Activated naive CD8-positive, alpha-beta T cell treated with anti-CD3 and anti-CD28 coated beads, Interleukin-2, amount 10 ng/mL, durations not matched to agents 7 days and 5 days (primary cell): ENCODE measurements at places on chromosomes 12 and 14. TPM values are rescaled to one million over a fixed set of nuclear protein-coding genes. Genes with fewer than 3 reads are reported as not detected.

The SBNO1 gene
- 40.7 TPM for total RNA-seq

- no peak for DNase-seq
Observed at GRCh38 chr12:93461503-93461902, 5.8 kb upstream of the MRPL42 start.

- DNase-seq = no peak
Observed at GRCh38 chr12:68884251-68884650, 48.7 kb downstream of the CPM start.

DNA sequence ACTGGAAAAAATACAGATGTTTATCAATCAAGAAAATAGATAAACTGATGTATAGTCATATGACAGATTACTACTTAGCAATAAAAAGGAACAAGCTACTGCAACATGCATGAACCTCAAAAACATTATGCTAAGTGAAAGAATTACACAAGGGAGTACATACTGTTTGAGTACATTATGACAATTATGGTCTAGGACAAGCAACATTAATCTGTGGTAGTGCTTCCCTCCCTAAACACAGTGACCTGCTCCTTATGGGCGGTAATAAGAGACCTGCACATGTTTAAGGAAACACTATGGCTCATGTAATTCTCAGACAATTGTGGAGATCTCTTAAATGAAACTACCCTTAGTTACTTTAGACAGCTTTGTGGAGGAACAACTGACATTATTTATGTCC lies 421.2 kb upstream of the FBXO33 start:
- no peak for DNase-seq

GRCh38 chr12:75650100-75650499 lies 138.7 kb upstream of the KRR1 start:
- no peak for DNase-seq

The GLIPR1L2 gene
- total RNA-seq = 0.28 TPM

DNA sequence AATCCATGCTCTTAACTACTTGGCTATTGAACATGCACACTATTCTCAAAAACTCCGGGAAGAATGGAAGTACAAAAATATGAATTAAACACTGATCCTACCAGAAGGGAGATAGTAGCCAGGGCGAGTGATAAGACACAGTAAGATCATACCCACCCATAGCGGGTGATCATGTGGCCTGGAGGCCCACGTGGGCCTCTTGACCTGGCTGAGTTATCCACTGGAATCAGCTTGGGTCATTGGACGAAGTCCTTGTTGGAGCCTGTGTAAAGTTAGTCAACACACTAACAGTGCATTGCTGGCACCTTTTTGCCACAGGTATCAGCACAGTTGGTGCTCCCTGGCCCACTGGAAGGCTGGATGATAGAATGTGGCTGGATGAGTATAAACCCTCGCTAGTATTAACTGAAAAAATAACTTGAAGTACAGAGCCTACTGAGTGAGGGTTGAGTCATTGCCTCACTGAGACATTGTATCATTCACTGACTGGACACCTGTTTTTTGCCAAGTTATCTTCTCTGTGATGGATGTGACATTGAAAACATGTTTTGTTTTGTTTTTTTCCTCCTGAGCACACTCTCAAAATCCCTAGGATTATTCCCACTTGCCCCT lies 149.2 kb upstream of the FUT8 start:
- DNase-seq = no peak

- DNase-seq = no peak
Observed at GRCh38 chr12:52147367-52147963, 44.3 kb downstream of the KRT80 start.

- DNase-seq = no peak
Observed at GRCh38 chr14:88264116-88264515, 59.0 kb downstream of the KCNK10 start.

The CCDC38 gene
- total RNA-seq = not detected

The ADGRD1 gene
- not detected for total RNA-seq

The FITM1 gene
- 1.7 TPM for total RNA-seq

The KRT8 gene
- 0.20 TPM for total RNA-seq

The CLEC7A gene
- total RNA-seq = 0.48 TPM

DNA sequence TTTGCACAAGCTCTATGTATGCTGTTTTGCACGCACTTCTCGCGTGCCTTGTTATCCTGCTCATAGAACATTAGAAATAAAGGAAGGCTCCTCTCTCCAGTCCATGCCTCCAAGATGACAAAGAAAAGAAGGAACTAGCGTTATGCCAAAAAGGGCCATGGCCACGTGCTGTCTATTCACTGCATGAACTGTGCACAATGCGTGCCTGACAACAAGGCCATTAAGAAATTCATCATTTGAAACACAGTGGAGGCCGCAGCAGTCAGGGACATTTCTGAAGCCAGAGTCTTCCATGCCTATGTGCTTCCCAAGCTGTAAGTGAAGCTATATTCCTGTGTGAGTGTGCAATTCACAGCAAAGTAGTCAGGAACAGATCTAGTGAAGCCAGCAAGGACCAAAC lies 22.2 kb upstream of the PRMT8 start:
- DNase-seq = no peak

- no peak for DNase-seq
Observed at GRCh38 chr14:22047115-22047514, 373.5 kb upstream of the OR4E1 start.

The RERG gene
- not detected for total RNA-seq

The FOXA1 gene
- total RNA-seq = not detected

- DNase-seq = no peak
Observed at GRCh38 chr12:16358878-16359277, 11.4 kb downstream of the MGST1 start.

DNA sequence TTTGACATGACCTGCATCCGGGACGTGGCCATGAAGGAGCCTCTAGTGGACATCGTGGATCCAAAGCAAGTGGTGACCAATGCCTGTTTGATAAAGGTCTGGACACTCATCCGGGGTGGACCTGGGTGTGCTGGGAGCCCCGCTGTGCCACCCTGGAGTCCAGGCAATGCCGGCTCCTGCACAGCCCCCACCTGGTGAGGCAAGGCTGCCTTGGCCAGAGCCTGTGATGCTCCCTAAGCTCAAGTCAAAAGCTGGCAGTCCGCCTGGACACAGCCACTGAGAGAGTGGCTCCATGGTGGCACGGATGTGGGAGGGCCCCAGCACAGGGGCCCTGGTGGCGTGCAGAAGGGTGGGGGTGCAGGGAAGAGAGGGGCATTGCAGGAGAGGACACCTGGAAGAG lies 85.9 kb downstream of the PRMT8 start:
- no peak for DNase-seq

DNA sequence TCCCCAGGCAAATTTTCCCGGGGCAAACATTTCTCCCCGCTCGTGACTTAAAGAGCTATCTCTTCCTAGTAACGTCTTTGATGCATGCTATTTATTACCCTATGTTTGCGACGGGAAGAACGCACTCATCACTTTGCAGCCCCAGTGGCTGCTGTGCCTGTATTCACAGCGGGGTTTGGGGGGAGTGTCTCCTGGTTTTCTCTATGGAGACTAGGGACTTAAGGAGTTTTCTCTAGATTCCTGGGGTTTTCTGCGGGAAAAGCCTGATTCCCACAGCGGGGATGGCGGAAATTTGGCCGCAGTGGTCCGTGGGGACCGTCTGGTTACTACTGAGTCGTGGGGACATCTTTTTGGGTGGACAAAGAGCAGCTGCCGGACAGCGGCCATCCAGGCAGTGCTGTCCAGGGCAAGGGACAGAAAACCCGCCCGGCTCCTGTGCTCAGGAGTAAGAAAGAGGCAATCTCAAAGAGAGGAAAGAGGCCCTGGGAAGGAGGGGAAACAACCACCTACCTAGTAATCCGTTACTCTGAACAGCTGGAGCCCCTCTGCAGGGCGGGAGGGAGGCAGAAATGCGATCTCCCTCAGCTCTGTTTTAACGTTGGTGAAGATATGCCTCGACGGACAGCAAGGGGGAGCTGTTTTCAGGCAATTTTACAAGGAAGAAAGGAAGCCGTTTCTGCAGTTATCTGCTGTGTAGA lies 771 bp upstream of the AVPR1A start:
- DNase-seq = peak; percentile 30

The FOXG1 gene
- total RNA-seq = not detected

DNA sequence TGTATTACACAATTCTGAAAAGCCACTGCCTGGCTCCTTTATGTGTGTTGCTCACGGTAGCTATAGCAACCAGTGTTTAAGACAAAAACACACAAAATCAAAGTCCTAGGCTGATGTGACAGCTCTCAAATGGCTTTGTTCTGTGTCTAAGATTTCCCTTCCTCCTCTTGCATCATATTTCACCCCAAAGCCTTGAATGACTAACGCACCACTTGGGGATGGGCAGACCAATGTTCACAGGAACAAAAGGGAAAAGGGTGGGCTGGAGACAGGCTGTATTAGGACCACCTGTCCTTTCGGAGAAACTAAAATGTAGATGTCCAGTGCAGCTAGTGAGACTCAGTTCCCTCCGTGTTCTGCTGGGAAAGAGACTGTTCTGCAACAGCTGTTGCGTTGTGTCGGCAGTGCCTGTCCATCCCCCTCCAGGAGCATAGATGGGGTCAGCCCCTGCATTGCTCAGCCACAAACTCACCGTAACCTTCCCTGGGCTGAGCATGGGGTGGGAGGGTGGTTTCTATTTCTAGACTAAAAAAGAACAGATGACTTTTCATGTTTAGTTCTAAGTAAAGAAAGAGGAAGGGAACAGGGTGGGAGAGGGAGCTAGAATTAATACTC lies 26.8 kb upstream of the DAAM1 start:
- no peak for DNase-seq

DNA sequence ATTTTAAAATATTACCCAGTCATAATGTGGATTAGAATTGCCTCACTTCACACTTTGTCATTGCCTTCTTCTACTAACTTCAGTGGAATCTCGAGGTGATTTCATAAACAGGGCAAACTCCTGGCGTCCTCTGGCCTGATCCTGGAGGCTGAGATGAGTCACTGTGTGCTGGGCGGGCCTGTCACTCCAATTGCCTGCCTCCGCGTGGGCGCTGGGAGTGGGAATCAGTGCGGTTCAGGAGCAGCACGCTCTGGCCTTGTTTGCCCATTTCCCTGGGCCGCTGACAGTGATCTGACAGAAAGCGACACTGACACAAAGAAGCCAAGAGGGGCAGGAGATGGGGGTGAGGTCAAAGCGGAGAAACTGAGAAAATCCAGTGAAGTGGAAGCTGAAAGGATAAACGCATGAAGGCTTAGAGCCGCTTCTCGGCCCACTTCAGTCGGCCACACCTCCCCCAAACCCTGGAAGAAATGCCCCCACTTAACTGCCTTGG lies 29.7 kb downstream of the LGR5 start:
- no peak for DNase-seq

DNA sequence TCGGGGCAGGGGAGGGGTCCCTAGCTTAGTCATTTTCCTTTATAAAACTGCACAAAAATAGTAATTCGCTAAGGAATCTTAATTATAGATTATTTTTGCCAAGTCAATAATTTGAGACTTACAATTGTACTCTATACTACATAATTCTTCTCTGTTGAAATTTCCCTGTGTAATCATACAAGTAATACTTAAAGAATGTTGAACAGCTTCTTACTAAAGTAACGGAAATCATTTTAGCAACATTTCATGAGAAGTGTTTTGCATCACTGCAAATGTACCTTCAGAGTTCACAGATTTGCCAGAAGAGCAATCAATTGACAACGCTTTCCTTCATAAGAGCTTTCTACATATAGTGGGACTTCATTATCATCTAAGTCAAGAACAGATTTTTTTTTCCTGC lies 7.9 kb upstream of the GNG2 start:
- no peak for DNase-seq

DNA sequence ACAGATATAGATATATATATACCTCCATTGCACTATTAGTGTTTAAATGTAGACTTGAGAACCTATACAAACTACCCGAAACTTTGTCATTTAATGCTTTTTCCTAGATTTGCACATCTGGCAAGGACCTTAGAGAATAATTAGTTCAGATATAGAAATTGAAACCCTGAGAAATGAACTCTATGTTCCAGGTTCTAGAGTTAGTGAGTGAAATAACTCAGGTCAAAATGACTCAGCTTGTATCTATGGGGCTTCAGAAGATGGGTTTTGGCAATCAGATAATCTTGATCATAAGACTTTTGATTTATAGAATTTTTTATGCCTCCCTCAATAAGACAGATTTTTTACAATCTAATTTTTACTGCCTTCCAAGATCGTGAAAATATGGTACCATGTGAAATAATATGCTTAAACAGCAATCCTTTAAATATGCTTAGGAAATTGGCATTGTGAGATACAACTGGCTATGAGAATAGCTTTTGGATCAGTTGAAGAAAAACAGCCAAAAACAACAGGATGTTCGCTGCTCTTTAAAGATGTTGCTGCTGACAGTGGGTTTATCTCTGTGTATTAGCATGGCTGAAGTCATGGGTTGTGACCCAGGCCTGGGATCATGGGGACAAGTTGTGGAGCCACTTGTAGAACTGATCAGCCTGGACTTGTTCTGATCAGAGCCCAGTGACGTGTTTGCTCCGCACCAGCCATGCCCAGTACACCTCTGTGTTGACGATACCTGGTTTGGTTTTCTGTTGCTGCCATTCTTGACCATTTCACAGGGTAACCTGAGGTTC lies 63.6 kb downstream of the TTLL5 start:
- DNase-seq = no peak

The SCNN1A gene
- total RNA-seq = 0.43 TPM

The BCL2L2 gene
- 3.7 TPM for total RNA-seq

DNA sequence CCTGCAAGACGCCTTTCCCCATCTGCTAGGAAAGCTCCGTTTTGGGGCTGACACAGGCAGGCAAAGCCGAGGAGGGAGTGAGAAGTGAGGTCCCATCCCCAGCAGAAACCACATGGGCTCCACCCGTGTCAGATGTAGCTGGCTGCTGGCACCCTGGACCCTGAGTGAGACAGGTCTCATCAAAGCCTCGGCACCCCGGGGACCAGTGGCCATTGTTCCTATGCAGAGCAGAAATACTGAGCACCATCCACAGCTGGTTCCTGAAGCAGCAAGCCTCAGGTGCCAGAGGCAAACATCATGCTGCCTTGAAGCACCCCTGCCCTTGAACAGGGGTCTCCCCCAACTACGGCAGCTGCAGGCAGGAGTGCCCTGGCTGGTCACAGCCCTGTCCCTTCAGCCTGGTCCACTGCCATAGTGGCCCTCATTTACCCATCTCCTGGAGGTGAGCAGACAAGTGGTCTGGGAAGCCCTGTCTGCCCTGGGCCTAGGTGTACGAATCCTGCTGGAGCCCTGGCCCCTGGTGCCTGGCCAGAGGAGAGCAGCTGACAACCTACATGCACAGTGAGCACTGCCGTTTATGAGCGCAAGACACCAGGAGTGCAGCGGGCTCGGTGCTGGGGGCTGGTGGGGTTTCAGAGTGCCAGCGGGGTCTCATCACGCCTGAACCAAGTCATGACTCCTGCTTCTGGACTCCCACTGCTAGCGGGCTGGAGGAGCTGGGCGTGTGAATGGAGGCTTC lies 289.8 kb upstream of the RTL1 start:
- DNase-seq = no peak

- DNase-seq = no peak
Observed at GRCh38 chr12:109764123-109764522, 50.5 kb downstream of the FAM222A start.

The B4GALNT3 gene
- total RNA-seq = 4.3 TPM

The BIN2 gene
- total RNA-seq = 164 TPM

The PAPLN gene
- 0.72 TPM for total RNA-seq

The LRRC10 gene
- not detected for total RNA-seq

DNA sequence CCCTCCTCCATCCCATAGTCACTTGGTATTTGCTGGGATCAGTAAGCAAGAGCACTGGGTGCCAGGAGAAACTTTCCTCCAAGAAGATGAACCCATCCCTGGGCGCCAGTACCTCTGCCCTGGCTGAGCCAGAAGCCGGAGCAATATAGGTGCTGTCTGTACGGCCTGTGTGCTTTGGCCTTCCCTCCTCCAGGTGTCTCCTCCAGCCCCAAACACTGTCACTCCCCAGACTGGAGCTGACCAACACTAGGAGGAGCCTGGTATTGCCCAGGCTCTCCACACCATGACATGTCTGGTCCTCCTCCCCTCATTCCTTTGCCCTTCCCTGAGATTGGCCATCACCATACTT lies 4.9 kb downstream of the GSTZ1 start:
- no peak for DNase-seq

The VAMP1 gene
- total RNA-seq = 72.1 TPM
